RWPE2 (cell line): ENCODE measurements at places on chromosomes 3 and 15.

- no peak for DNase-seq
These were observed 24.6 kb upstream of the MCCC1 start for GRCh38 chr3:183123891-183124290.

DNA sequence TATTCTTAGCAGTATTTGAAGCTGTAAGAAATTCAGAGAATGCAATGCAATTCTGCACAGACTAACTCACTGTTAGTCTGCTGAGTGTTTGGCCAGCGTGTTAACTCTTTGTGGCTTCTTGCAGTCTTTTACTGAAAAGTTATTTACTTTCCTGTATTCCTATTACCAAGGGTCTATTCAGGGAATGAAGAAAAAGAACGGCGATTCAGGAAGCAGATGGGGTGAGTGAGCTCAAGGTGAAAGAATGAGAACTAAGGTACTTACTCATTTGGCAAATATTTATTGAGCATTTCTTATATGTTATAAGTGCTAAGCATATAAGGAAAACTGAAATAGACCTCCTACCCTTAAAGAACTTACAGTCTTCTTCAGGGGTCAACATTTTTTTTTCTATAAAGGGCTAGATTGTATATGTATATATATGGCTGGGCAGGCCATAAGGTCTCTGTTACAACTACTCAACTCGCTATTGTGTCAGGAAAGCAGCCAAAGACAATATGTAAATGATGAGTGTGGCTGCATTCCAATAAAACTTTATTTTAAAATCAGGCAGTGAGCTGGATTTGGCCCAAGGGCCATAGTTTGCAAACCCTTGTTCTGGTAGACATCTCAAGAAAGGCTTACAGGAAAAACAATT is 271.9 kb upstream of the GADL1 start:
- no peak for DNase-seq

DNA sequence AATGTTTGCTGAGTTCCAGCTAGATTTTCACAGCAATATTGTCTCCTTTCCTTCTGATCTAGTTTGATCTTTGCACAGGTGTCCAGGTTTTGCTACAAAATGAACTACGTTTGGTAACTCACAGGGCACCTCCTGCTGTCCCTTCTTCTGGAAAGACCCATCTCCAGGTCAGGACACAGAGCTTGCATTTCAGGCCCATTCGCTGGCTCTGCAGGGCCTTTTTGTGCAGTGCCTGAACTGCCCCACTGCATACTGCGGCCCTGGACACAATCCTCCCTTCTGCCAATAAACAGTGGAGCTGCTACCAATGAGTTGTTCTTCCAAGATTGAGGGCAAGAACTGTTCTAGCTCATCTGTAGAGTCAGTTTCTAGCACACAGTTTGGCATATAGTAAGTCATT is 50.7 kb upstream of the BDH1 start:
- DNase-seq, result no peak

DNA sequence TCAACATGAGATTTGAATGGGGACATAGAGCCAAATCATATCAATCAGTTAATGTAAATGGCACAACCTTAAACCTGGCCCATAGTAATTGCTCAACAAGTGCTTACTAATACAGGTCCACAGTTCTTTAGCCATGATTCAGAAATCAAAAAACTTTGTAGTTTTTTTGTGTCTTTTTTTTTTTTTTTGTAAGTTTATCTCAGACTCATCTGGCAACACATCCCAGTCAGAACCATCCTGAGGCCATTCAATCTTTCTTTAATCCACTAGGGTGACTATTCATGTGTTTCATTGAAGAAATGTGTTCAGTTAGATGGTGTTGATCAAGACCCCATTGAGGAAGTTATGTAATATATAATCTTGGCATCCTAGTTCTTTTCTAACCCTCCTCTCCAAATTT is 65.4 kb downstream of the ABI3BP start:
- no peak for DNase-seq

GRCh38 chr3:2898591-2899353 is 211.4 kb downstream of the IL5RA start:
- DNase-seq, result no peak

- DNase-seq, result no peak
These were observed 45.3 kb downstream of the KY start for GRCh38 chr3:134605556-134605955.

- DNase-seq, result no peak
These were observed 12.6 kb upstream of the PDIA5 start for GRCh38 chr3:123054109-123054778.

DNA sequence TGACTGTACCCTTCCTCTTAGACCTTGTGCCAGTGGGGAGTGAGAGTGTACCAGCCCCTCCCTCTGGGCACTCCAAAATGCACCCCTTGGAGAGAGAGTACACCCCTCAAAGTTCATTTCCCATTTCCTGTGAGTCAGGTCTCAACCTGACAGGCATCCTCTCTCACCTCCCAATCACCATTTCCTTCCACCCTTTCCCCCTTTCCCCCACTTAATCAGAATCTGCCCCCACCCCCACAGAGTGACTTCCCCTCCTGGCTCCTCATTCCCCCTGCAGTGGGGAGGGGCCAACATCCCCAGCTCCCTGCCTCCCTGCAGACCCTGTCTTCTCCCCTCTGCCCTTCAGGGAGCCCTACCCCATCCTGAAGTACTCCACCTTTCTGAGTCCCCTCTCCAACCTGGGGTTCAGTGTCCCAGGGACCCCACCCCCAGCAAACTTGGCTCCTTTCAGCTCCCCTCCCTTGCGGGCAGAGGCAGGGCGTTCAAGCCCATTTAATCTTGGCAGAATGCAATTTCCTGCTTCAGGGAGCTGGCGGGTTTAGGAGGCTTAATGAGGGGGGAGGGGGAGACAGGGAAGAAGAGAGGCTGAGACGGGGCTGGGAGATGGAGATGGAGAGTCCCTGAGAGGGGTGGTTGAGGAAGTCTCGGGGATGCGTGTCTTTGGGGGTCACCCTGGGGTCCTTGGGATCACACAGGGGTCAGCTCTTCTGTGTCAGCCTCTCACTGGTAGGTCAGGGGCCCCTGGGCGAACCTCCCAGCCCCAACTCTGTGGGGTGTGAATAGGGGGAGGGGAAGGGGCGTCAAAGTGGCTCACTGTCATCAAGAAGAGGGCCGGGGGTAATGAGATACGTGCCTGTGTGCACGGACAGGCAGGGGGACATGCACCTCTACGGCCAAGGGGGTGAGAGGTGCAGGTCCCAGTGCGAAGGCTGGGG is 16.6 kb upstream of the SEMA3F start:
- no peak for DNase-seq

- no peak for DNase-seq
These were observed at the start of gene DPPA4 for GRCh38 chr3:109337393-109337792. Gene DPPA4, minus strand, starts transcription at chr3:109337546. Its CDS starts 29 bp downstream, at chr3:109337517.

DNA sequence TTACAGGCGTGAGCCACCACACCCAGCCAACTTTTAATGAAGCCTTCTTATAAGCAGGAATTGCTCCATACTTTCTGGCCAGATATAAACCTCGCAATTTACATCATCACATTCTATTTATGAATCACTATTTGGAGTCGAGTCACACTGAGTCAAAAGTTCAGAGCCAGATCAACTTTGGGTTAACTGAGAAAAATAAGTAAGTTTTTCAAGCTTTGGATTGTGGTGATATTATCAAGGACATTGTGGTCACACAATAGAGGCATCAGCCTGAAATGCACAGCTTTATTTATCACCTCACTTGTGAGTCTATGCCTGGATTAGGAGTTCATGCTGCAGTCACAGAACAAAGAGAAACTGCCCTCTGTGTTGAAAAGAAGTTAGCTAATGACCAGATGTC is 1163.5 kb downstream of the ROBO1 start:
- no peak for DNase-seq

DNA sequence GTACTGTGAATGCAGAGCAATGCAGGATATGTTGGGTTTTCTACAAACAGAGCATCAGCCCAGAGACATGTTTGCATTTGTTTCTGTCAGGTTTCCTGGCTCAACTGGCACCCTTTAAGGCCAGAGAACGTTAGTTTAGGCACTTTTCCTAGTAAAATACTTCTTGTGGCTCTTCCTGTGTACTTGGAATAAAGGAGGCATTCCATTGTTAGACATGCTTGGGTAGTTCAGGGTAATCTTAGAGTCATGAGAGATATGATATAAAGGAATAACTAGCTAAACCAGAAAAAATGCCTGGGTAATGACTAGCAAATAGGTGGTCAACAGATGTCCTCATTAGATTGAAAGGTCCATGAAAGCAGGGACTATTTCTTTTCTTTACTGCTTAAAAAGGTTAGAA is 60.4 kb upstream of the RBM5 start:
- DNase-seq, result no peak
